ENCODE measurements at places on chromosomes 5 and 9.

GRCh38 chr5:116011046-116011445 lies 21.2 kb upstream of the ARL14EPL start:
- DNase-seq = no peak

DNA sequence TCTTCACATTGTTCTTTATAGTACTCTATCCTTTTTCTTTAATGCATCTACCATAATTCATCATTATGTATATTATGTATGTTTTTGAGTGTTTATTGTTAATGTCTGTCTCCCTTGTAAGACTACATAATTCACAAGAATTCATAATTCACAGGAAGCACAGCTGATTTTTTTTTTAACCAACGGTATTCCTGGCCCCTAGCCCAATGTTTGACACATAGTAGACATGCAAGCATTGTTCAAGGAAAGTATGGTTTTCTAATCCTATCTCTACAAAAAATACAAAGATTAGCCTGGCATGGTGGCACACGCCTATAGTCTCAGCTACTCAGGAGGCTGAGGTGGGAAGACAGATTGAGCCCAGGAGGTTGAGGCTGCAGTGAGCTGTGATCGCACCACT lies 160.6 kb downstream of the PPP2R2B start:
- no peak for DNase-seq

DNA sequence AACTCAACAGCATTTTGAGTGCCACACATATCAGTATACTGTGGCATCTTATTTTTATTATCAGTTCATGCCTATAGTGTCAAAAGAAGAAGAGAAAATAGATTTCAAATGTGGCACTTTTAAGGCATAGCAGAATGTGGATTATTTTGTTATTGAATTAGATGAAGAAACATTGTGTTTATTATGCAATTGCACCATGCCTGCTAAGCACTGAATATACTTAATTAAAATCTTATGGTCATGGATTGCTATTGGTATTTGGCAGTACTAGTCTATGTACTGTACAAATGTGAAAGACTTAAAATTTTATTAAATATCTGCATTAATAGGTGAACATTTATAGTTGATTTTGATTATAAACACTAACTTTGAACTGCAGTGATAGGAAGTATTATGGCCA lies 128.8 kb downstream of the FER start:
- no peak for DNase-seq

- DNase-seq = no peak
Observed at GRCh38 chr5:111635916-111636570, 121.0 kb downstream of the NREP start.

DNA sequence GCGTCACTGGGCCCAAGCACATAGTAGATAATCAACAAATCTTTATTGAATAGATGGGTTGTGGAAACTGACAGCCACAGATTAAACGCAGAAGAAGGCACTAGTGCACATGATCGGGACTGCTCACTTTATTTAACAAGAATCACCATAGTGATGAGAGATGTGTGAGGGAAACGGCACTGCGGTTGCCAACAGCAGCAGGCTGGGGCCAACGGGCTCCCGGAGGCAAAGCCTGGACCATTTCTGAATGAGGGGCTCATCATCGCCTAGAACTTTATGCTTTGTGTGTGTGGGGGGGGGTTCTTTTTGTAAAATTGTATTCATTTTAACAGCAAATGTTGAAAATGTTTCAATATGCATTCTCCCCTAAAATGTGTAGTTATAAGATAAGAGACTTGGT lies 61.9 kb upstream of the RUFY1 start:
- DNase-seq = no peak

- DNase-seq = no peak
Observed at GRCh38 chr9:116297346-116297745, 143.8 kb downstream of the PAPPA start.

DNA sequence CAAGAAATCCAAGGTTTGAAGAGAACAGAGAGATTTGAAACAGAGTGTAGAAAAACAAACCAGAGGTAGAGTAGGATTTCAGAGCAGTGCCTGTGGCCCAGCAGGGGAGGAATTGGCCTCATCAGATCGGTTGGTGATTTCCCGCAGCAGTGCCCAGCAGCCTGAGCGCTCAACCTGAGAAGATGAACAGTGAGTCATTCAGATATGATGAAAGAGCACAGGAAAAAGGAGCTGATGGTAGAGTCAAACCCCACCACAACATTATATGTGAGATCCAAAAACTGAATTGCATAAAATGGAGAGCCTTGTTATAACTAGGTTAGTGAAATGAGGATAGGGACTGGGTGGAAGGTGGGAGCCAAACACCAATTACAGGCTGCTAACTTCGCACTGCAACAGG lies 248.9 kb downstream of the PIK3R1 start:
- no peak for DNase-seq

DNA sequence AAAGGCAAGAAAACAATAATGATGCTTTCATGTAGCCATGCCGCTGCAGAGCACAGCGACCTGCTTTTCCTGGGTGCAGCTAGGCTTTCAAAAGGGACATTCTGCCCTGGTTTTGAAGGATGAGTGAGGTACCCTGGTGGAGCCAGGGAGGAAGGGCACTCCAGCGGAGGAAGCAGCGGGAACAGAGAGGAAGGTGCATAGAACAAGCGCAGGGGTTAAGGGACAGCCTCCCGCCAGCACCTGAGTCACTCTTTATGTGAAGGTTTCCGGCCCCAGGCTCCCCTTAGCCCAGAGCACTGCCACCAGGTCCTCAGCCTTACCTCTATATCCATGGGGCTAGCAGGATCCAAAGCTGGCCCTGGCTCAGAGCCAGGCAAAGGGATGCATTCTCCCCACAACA lies 221.1 kb downstream of the CDK5RAP2 start:
- DNase-seq = no peak

- no peak for DNase-seq
Observed at GRCh38 chr5:173563246-173563645, 53.2 kb downstream of the BOD1 start.

DNA sequence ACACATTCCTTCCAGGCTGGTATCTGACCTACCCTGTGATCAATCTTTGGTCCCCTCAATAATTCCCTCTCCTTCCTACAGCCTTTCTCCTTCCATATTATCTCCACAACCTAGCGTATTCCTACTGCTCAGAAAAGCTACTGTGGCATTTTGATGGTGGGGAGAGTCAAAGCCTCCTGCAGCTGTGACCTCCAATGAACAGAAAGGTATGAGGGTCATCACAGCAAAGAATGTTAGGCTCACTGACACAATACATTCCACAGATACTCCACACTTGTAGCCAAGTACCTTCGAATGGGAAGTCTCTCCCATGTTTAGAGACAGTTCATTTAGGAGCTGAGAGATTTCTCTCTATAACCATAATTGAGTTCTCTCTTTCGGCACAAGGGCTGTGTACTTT lies 5.9 kb downstream of the FBN2 start:
- no peak for DNase-seq

DNA sequence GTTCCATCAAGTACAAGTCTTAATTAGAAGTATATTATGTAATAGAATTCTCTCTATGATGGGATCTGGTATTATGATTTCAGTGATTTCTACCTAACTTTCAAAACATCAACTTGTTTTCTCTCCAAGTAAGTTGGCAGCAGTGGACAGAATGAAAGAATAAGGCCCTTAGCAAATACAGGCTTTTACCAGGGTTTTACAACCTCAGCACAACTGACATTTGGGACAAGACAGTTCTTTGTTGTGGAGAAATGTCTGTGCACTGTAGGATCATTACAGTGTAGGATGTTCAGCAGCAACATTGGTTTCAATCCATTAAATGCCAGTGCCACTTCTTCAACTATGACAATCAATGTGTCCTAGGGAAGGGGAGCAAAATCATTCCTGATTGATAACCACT lies 48.8 kb downstream of the MLANA start:
- DNase-seq = no peak

DNA sequence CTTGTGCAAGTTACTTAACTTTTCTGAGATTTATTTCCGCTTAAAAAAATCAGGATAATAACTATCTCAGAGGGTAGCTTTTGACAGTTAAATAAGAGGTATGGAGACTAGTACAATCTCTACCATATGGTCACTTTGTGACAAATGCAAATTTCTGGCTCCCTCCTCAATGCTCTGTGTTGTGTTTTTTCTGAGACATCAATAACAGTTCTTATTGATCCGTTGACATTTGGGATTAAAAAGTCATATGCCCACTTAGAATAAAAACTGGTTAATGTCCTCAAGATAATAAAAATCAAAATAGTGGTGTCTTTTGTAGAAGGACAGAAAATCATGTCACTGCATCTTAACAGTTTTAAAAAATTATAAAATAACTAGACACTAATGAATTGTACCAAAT lies 24.7 kb upstream of the LNPEP start:
- no peak for DNase-seq

- no peak for DNase-seq
Observed at GRCh38 chr5:56108246-56108645, 113.5 kb upstream of the IL6ST start.

DNA sequence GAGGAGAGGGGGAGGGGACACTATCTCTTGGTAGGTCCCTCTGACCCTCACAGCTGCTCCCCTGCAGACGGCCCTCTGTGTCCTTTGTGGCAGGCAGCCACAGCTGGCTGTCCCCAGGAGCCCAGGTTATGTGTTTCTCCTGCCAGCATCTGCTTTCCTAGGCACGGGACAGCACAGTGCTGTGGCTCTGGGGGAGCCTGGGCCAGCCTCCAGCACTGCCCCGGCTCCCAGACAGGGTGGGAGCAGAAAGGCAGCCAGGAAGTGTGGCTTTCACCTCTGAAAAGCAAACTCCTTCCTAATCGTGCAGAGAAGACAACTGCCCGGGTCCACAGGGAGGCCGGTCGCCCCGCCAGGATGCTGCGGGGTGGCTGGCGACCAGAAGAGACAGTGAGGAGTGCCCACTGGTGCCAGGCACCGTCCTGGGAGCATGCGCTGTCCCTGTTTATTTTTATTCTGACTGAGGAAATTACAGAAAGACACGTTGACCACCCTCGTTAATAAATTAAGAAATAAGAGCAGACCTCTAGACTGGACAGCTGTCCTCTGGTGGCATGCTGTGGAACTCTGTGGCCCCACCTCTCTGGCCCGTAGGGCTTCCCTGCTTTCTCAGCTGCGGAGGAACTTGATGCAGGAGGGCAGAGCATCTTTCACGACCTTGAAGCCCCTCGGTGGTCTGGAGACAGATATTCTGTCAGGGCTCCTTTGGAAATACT lies 240.3 kb downstream of the FANCC start:
- DNase-seq = no peak

DNA sequence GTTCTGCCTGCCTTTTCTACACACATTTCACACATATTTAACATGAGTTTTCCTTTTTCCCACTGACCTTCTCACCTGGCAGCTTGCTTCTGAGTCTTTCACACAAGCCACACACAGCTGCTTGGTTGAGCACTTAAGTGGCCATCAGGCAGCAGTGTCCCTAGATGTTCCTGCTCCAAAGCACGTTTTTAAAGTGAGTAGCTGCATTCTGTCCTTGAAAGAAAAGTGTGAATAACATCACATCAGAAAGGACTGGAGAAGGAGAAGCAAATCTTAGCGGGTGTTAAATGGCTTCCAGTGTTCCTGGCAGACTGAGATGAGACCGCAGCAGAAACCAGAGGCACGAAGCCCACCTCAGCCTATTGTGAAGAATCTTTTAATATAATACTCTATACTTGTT lies 209.2 kb upstream of the IRX4 start:
- no peak for DNase-seq

DNA sequence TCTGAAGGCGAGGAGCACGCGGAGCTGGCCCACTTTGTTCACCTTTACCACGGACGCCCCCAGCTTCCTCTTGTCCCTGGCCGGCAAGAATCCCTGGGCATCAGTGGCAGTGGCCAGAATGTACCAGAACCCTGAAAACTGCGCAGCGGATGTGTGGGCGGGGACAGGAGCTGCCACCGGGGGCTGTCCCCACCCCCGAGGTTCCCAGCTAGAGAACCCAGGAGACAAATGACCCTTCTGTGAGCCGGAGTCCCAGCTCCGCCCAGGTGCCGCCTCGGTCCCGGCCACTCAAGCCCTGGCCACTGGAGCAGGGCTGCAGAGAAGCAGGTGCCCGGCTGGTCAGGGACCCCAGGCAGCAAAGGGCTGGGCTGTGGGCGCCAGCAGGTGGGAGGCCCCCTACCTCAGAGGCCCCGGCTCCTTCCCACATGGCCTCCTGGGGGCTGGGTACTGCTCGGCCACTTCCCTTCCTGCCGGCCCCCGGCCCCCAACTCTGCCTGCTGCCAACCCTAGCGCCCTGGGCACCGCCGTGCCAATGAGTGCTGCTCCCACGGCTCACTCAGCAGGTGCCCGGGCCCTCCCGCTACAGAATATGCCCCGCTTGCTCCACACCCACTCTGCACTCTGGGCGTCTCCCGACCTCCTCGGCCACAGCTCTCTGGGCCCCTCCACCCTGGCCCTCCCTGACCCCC lies 713 bp downstream of the LCN10 start:
- no peak for DNase-seq

DNA sequence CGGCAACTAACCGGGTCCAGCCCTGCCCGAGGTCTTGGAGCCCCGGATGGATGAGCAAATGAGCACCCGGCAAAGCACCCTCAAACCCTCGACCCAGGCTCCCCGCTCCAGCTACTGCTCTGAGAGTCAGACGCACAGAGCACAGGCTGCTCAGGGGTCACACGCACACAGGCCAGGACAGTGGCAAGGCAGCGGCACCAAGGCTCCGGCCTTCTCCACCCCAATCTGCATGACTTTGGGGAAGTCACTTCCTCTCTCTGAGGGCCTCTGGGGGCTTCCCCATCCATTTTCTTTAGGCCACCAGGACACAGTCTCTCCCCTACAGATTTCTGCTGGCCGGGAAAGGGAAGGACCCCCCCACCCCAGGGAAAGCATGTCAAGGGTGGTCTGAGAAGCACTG lies 18.0 kb downstream of the LHX2 start:
- DNase-seq = no peak

DNA sequence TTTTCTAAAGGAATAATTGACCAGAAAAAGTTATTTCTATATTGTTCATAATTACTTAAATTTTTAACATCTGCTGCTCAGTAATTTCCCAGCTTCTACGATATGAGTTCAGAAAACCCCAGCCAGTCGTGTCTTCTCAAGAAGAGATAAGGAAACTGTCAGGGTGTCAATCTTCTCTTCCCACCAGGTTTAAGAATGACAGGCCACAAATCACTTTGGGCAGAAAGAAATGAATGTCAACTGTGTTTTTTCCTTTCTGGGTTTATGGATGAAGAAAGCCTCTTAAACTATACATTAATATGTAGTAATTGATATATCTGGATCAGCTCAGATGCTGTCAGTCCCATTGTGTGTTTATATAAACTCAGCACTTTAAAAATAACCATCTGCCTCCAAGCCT lies 453.2 kb upstream of the NUDT12 start:
- DNase-seq = no peak

- DNase-seq = no peak
Observed at GRCh38 chr9:114033397-114034103, 44.5 kb downstream of the AMBP start.

DNA sequence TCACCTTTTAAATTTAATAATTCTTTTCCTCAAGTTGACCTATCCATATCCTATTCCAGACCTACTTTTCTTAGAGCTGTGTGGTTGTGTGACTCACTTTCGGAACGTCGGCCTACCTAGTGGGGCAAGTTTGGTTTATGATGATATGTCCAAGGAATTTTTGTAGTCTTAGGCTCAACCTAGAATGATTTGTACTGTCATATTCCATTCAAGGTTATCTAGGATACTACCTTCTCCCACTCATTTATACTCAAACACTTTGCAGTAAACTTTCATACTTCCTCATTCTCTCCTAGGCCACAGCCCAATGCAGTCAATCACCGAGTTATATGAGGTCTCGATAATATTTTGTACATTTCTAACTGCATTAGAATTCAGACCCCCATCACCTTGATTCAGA lies 61.9 kb downstream of the PIK3R1 start:
- no peak for DNase-seq
